ENCODE measurements at places on chromosomes 3 and 15.

GRCh38 chr3:195133462-195133861 lies 137.5 kb downstream of the XXYLT1 start:
- DNase-seq, result peak; percentile 94

DNA sequence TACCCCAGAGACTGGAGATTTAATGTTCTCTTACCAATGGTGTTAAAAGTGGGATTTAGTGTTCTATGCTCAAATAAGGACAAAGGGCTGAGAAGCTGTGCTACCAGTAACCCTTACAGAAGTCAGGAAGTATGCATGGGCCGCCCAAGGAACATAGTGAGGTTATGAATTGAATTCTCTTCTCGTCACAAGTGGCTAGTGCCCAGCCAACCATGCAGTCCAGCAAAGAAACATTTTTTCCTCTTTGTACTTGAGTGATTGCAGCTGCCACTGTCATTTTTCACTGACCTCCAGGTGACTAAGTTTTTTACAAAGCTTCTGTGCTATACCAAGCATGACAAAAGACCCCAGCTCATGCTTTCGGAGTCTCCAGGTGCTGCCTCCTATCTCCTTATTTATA lies 110.6 kb upstream of the DCBLD2 start:
- DNase-seq, result peak; percentile 43

- no peak for DNase-seq
Measured at GRCh38 chr3:192870822-192871221, 46.8 kb downstream of the MB21D2 start.

DNA sequence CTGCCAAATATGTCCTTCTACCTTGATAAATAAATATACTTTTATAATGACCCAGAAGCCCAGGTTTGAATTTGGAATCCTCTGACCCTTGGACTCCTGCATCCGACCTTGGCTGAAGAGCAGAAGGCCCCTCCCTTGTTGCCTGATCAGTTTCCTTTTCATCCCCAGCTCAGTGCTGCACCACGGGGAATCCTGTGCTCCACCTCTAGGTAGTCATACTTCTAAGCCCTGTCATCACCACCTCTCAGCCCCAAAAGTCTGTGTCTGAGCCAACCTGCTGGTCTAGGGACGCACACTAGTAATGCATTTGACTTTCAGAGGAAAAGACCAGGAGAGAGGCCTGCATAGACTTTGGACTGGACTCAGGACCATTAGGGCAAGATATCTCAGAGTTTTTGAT lies 310.6 kb downstream of the NLGN1 start:
- no peak for DNase-seq

- DNase-seq, result no peak
Measured at GRCh38 chr15:83919319-83919830, 265.5 kb downstream of the ADAMTSL3 start.

DNA sequence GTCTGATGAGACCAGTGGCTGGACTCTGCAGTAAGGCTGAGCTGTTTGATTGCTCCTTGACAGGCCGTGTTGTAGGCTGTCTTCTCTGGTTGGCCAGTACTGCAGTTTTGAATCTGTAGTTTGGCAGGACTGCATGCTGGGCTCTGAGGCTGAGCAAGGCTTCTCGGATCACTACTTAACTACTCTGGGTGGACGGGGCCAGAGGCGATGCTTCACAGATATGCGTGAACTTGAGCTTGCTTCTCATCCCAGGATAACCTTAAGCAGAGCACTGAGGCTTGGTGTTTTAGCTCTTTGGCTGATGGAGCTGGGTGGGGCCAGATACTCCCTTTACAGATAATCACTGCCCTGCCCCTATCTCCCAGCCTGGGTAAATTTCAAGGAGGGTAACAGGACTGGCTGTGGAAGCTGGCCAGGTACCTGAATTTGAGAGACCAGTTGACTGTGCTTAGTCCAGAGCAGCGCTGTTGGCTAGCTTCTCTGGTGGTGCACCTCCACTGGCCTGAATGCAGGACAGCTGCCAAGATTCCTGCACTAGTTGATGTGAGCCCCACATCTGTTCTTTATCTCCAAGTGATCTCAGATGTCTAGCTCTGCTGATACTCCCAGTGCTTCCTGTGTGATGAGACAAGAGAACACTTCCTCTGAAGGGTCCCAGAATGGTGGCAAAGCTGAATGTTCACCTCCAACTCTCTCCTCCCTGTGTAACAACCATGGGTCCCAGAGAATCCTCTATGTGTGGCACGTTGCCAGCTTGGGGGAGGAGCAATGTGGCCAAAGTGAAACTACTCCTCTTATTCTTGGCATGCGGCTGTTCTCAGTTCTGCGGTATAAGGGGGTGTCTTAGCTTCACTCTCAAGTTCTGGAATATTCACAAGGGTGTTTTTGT lies 37.9 kb downstream of the RPL39L start:
- peak; percentile 64 for DNase-seq

GRCh38 chr3:139794469-139795265 lies 116.9 kb upstream of the NMNAT3 start:
- no peak for DNase-seq

DNA sequence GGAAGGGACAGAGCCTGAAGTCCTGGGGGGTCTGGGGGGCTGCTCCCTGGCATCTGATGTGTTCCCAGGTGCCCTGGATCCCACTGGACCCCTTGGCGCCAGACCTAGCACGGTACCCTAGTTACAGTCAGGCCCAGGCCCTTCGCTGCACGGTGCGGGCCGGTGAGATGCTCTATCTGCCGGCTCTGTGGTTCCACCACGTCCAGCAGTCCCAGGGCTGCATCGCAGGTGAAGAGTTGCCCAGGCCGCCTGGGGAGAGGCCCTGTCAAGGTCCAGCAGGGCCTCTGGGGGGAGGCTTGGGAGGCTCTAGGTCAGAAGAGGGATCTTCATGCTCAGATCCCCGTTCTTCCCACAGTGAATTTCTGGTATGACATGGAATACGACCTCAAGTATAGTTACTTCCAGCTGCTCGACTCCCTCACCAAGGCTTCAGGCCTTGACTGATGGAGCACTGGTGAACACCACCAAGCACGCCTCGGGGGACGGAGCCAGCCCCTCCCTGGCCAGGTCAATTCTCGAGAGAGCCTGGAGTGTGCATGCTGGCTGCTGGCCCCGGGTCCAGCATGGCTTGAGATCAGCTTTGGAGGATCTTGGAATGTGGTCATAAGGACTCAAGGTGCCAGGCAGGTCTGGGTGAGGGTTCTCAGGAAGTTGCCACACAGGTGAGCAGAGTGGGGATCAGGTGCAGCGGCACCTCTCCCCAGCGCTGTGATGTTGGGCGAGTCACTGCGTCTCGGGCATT lies 1.8 kb upstream of the PLA2G4B start:
- DNase-seq, result no peak

DNA sequence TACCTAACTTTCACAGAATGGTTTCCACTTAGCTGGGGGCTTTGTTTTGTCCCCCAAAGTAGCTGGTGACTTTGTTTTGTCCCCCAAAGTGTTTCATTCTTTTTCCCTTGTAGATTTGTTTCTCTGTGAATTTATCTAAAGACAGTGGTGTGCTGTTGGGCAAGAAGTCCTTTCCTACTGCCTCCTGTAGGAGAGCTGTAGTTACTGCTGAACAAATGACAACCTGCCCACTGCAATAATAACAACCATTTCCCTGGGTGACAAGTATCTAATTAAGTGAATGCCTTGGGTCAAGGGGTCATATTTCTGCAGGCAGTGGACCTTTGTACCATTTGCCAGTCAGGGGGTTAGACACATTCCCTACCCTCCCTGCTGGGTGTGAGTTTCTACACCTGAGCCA lies 125.4 kb upstream of the BFSP2 start:
- DNase-seq, result no peak

DNA sequence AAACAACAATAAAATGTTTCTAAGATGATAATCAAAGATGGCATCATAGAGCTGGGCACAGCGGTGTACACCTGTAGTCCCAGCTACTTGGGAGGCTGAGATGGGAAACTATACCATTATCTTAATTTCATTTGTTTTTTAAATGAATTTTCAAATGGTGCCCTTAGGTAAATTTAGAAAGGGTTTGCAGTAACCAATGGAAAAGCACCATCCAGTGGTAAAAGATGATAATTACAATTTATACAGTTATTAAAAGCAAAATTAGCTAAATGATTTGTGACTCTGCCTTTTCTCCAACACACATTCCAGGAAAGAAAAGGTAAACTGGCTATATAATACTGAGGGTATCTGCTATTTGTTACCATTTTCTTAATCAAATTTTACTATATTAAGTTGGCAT lies 14.4 kb upstream of the ANKRD28 start:
- DNase-seq, result peak; percentile 38

- DNase-seq, result no peak
Measured at GRCh38 chr3:42688487-42689420, 3.4 kb downstream of the KLHL40 start.

DNA sequence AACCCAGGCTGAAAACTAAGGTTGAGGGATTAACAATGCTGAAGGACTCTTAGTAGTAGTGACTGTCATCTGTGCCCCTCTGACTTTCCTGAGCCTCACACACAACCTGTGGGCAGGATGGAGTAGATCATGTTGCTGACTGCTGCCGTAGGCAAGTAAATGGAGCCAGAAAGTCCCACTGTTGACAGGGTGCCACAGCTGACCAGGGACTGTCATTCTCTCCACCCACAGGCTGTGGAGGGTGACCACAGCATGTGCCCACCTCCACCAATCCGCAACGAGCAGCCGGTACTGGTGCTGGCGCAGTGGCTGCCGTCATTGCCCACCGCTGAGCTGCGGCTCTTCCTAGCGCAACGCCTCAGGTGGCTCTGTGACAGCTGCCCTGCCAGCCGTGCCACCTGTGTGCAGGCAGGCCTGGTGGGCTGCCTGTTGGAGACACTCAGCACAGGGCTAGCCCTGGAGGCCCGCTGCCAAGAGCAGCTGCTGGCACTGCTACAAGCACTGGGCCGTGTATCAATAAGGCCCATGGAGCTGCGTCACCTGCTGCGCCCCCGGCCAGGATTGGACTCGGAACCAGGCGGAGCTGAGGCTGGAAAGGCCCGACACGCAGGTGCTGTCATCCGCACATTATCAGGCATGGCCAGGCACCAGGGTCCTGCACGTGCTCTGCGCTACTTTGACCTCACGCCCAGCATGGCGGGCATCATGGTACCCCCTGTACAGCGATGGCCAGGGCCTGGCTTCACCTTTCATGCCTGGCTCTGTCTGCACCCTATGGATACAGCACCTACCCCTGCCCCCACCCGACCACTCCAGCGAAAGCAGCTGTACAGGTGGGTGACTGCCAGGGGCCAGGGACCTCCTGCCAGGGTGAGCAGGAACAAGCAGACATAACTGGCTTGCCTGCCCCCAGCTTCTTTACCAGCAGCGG lies 15.6 kb downstream of the NBEAL2 start:
- no peak for DNase-seq

- DNase-seq, result no peak
Measured at GRCh38 chr3:159919873-159920272, 68.8 kb upstream of the IL12A start.

- DNase-seq, result peak; percentile 86
Measured at GRCh38 chr3:55162031-55162795, 234.4 kb upstream of the LRTM1 start.

DNA sequence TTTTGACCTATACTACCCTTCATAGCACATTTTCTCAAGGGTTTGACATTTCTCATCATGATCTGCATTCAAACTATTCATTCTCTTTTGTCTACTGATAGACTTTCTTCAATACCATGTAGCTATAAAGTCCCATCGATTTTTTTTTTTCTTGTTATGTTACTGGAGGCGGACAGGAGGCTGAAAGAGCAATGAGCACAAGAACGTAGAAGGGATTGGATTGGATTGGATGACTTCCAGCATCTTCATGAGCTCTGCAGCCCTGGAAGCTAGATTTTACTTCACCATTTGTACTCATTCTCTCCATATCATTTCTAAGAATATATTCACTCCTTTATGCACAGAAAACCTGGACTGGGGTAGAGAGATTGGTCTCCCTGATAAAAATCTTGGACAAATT lies 43.2 kb downstream of the DUT start:
- DNase-seq, result no peak

- no peak for DNase-seq
Measured at GRCh38 chr15:27070841-27071240, 99.9 kb downstream of the GABRG3 start.

DNA sequence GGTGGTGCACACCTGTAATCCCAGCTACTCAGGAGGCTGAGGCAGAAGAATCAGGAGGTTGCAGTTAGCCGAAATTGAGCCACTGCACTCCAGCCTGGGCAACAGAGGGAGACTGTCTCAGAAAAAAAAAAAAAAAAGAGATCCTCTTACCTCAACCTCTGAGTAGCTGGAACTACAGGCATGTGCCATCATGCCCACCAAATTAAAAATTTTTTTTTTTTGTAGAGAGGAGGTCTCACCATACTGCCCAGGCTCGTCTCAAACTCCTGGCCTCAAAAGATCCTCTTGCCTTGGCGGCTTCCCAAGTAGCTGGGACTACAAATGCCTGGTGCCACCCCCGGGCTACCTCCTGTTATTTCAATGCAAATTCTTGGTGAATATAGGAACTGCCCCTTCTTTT lies 1.5 kb downstream of the UMPS start:
- no peak for DNase-seq

- no peak for DNase-seq
Measured at GRCh38 chr15:60614028-60614427, 135.1 kb upstream of the ICE2 start.

DNA sequence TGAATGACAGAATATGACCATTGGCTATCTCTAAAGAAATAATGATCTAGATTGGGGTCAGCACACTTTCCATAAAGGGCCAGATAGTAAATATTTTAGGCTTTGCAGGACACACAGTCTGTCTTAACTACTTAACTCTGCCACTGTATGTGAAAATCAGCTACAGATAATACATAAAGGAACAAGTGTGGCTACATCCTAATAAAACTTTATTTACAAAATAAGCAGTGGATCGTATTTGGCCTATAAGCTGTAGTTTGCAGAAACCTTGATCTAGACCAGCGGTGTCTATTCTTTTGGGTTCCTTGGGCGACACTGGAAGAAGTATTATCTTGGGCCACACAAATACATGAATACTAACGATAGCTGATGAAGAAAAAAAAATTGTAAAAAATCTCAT lies 27.6 kb downstream of the GSK3B start:
- DNase-seq, result no peak

DNA sequence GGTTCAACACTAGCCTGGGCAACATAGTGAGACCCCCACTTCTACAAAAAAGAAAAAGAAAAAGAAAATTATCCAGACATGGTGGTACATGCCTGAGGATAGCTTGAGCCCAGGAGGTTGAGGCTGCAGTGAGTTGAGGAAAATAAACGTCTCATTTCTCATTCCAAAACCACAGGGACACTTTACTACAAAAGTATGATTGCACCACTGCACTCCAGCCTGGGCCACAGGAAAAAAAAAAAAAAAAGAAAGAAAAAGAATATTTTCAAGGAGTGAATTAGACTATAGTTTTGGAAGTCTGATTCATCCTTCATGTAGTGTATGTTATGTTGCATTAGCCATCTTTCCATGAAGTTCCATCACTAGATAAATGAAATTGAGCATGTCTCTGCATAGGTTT lies 149.5 kb upstream of the THBS1 start:
- DNase-seq, result peak; percentile 69

Data from AG10803 (cell line).